ENCODE measurements at places on chromosomes 6 and 20.

DNA sequence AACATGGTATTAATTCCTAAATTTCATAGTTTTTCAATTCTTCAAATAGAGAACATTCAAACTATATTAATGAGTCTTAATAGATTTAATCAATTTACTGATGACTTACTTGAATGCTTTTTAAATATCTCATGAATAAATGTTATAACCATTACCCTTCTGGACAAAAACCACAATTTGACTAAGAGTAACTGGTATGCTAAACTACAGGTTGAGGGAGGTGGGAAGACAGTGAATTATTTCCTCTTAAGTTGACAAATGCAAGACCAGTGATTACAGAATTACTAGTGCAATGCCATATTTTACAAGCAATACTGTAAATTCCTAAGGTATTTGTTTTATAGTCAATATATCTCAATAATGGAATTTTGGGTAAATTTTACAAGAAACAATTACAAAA, 65.1 kb downstream of the REV3L start:
- DNase-seq: no peak

DNA sequence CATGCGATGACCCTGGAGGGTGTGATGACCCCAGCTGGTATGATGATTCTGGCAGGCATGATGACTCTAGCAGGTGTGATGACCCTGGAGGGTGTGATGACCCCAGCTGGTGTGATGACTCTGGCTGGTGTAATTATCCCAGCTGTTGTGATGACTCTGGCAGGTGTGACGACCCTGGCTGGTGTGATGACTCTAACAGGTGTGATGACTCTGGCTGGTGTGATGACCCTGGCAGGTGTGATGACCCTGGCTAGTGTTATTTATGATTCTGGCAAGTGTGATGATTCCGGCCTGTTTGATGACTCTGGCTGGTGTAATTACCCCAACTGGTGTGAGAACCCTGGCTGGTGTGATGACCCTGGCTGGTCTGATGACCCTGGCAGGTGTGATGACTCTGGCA, 427.2 kb downstream of the QKI start:
- DNase-seq: no peak

DNA sequence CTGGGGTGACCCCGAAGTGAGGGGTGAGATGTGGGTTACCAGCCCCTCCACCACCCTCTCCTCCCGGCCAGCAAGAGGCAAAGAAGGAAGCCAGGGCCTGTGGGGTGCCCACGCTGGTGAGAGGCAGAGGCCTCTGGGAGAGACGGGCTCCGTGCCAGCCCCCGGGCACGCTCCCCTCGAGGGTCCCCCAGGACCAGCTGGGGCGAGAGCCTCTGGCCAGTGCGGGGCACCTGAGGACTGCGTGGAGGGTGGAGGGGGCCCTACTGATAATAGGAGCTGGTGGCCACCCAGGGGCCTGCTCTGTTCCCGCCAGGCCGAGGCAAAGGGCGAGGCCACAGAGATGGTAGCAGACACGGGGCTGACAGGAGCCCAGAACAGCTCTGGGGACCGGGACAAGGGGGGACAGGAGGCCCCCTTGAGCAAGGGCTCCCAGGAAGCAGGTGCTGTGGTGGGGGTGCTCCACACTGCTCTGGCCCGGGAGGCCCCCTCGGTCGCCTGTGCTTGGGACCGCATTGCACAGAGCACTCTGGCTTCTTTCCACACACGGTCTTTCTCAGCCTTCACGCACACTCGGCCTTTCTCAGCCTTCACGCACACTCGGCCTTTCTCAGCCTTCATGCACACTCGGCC, 226.9 kb downstream of the TTLL2 start:
- no peak for DNase-seq

DNA sequence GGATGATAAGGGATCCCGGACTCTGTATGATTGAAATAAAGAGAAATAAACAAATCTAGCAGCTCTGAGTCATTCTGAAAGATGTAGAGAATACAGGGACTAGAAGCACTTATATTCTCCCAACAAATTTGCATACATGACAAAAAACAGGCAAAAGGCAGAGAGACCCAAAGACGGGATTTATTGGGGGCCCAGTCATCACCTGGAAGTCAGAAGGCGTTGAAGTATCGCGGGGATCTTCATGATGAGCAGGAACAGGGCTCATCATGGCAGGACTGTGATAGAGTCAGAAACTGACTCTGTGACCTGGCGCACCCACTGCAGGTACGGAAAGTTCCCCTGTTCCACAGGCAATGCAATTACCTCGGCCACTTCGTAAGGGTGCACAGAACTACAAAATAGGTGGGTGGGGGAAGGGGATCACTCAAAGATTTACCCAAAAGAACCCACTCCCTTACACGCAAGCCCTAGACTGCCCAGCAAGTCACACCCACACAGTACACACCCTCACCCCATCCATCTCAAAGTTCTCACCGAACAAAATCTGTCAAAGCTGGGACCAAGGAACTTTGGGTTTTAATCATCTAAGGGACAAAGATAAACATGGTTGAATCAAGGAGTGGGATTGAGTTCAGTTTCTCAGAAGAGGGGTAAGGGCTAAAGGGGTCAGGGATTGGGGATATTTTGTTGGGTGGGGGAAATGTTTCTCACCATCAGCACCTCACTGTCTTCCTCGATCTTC, 1.4 kb downstream of the CUTA start:
- DNase-seq: no peak

GRCh38 chr20:49853640-49854039, 41.0 kb downstream of the SLC9A8 start:
- DNase-seq: no peak

DNA sequence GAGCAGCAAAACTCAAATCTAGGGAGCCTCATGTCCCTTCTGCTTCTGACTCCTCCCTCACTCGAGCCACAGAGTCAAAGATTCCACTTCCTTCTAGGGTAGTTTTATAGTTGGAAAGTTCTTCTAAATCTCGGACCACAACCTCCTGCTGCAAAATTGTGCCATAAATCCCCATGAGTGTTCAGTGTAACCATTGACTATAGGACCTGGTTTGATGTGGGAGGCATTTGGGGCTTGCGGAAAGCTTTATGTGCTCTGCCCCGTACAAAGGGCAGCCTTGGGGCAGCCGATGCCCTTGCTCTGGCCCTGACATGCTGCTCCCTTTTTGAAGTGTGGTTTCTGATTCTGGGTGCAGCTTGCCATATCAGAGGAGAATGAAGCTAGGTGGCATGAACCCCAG, 43.6 kb upstream of the IER3 start:
- DNase-seq: no peak

DNA sequence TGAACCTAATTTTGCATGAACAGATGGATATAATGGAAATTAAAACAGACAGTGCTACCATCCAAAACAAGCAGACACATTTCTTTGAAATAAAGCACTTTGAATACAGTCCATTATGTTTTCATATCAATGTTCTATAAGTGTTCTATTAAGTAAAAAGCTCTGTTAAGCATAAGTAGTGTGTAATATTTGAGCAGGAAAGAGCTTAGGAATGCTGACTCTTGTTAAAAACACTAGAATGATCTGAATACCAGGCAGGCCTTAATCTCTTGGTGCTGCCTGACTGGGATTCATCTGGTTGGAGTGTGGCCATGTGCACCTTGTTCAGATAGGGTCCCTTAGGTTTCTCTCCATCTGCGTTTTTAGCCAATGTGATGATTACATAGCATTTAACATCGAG, 130.9 kb downstream of the KIF6 start:
- no peak for DNase-seq

- DNase-seq: no peak
Observed at GRCh38 chr20:32244150-32244823, 33.2 kb upstream of the KIF3B start.

GRCh38 chr20:60693496-60694133, 558.4 kb upstream of the CDH4 start:
- DNase-seq: no peak

DNA sequence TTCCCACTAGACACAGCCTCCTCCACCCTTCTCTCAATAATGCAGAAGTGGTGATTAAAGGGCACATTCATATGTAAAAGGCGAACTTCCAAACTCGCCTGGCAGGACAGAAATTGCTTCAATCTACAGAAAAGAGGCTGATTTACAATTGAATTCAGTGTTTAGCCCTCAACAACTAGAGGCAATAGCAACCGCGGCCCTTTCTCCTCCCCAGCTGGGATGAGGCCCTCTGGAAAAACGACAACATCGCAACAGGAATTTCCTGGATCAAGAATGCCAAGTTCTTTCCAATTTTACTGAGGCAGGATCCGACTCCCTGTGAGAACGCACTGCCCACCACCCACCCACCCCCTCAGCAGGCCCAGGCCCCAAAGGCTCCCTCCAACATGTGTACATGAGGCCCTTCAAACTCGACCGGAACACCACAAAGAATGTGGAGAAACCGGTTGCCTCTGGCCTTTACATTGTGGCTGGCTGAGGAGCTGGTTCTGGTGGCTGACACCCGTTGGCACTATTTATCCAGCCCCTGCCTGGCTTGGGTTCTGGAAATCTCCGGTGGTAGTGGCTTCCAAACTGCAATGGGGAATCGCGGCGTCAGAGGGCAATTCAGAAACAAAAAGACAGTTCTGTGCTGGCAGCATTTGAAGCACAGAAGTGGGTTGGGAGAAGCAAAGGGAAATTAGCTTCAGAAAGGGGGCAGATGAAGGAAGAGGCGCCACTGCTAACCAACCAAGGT, 36.8 kb downstream of the ZMYND8 start:
- DNase-seq: peak; percentile 77

DNA sequence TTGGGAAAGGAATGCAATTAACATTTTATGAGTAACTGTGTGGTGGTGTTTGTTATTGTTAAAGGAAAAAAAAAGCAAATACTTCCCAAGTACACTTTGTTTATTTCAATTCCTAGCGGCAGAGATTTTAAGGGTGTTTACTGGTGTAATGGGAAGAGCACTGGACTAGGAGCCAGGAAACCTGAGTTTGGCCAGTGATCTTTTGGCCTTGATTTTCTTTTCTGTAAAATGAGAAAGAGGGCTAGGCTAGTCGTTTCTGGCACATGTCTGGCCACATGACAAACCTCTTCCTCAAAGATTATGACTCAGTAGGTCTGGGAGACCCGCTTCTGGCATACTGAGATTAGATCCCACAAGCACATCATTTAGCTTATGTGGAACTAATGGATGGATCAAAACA, 428.1 kb upstream of the NOX3 start:
- no peak for DNase-seq

DNA sequence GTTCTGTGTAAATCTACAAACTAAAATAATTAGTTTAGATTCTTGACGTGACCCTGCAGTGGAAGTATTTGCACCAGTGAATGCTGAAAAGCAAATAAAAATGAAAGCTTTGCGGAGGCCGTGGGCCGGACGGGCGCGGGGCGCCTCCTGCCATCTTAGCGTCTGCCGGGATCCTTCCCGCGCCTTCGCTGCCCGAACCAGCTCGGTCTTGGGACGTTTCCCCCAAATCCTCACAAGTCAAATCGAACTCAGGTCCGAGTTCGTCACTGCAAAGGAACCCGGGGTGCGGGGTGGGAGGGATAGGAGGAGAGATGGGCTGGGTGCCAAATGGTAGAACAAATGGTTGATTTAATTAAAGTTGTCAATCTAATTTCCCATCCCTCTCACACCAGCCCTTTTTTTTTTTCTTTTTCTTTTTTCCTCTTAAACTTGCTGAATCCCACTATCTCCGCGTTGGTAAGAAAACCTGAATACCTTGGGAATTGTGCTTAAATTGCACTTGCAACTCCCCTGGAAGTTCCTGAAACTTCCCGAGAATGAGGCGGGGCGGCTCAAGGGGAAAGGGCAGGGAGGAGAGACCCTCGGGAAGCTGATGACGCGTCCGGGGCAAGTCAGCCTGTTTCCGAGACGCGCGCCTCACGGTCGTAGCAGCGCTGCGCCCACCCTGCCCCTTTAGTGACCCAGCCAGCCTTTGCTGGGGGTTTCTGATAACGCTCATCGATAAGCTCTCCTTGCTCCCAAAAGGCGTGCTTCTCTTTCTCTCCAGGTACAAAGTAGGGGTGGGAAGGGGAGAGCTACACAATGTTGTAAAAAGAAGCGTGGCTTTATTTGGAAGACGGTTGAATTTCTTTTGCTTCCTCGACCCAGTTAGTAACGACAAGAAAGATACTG, 1.8 kb downstream of the GJA1 start:
- no peak for DNase-seq

DNA sequence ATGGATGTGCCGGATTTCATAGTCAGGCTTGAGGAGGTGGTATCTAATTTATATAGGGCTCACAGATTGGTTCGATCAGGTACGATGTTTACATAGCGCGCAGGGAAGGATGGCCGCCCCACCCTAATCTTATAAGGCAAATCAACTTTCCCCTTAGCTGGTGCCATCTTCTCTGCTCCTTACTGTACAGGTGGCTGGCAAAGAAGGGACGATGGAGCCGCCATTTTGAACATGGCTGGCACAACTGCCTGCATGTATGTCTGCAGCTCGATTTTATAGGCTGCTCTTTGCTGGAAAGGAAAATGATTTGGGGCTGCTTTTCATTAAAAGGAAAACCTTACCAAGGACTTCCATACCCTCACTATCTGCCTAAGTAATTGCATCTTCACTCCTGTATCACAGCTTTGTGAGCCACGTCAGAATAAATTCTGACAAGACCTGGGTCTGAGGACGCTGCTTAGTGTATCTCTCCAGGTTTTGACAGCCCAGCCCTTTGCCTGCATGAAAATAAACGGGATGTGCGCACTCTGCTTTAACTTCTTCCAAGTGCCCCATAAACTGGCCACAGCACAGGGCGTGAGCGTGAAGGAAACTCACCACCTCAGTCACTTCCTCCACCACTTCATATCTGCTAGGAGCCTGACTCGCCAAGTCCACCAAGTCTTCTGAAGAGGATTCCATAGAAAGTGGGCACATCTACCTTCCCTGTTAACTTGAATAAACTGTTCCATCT, 109.4 kb upstream of the ARMC2 start:
- DNase-seq: no peak

GRCh38 chr6:73604020-73604419, 49.8 kb downstream of the SLC17A5 start:
- no peak for DNase-seq

DNA sequence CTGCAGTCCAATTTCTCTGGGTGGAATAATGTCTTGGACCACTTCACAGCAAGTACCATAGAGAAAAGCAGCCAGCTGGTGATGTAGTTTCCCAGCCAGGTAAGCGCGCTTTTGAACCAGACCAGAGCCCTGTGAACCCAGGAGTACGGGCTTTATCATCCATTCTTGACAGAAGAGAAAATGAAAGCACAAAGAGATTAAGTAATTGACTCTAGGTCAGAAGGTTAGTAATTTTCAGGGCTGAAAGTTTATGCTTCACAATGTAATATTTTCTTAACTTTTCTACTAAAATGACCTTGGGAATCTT, 7.1 kb upstream of the UST start:
- DNase-seq: no peak

GRCh38 chr6:7188492-7188891, 80.7 kb downstream of the RREB1 start:
- no peak for DNase-seq

All from anterior cingulate cortex (tissue), 58 donors.